ENCODE measurements at places on chromosomes 1 and 21. TPM values are rescaled to one million over a fixed set of nuclear protein-coding genes. Genes with fewer than 3 reads are reported as not detected.

DNA sequence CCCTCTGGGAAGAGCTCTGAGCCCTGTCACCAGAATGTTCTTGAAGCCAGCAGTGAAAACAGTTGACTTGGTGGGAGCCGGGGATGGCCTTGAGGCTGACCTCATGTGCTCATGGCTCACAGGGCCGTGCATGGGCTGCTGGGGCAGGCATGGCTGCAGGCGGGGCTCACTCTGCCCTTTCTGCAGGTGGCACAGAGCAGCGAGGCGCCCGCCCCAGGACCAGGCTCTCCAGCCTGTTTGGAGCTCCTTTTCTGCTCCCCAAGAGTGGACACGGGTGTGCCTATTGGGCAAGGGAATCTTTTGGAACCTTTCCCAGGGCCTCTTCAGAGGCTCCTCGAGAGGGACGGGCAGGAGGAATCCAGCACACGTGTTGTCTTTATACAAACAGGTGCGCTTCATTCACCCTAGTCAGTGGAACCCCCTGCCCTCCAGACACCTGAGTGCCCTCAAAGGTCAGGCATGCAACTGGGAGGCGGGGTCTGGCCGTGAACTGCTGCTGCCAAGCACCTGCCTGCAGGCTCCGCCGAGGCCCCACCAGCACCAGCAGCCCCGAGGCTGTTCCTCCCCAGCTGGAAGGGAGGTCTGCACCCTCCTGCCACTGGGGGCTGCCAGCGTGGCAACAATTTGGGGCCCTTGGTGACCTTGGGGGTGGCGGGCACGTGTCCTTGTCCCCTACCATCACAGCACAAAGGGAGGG, 2.6 kb upstream of the TTC34 start:
- no peaks in the 10 kb centered on the region for H3K4me1 ChIP-seq
- no peak overlapping the region for H3K4me3 ChIP-seq
- H3K27me3 ChIP-seq = no peaks in the 10 kb centered on the region
- no peak for DNase-seq
- no peaks in the 10 kb centered on the region for H3K36me3 ChIP-seq
- H3K27ac ChIP-seq = no peak overlapping the region

- H3K27ac ChIP-seq = no peak overlapping the region
- no peaks in the 10 kb centered on the region for H3K4me1 ChIP-seq
- H3K27me3 ChIP-seq = no peaks in the 10 kb centered on the region
- no peak for DNase-seq
- no peak overlapping the region for H3K4me3 ChIP-seq
- H3K36me3 ChIP-seq = no peaks in the 10 kb centered on the region
Observed at GRCh38 chr1:229869240-229869639, 197.8 kb upstream of the GALNT2 start.

DNA sequence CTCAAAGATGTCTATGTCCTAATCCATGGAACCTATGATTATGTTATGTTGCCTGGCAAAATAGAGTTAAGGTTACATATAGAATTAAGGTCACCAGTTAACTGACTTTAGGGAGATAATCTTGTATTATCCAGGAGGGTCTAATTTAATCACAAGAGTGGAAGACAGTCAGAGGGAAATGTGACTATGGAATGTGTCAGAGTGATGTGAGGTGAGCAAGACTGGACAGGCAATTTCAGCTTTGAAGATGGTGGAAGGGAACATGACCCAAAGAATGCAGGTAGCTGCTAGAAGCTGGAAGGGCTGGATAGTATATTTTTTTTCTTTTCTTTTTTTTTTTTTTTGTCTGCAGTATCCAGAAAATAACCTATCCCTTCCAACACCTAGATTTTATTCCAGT, 241.7 kb upstream of the NEGR1 start:
- no peaks in the 10 kb centered on the region for H3K27me3 ChIP-seq
- no peaks in the 10 kb centered on the region for H3K4me1 ChIP-seq
- DNase-seq = no peak
- no peaks in the 10 kb centered on the region for H3K36me3 ChIP-seq
- no peak overlapping the region for H3K27ac ChIP-seq
- no peak overlapping the region for H3K4me3 ChIP-seq

- H3K4me3 ChIP-seq = no peak overlapping the region
- no peaks in the 10 kb centered on the region for H3K4me1 ChIP-seq
- H3K27me3 ChIP-seq = peaks cover 17% of the 10 kb centered on the region
- no peak for DNase-seq
Observed at GRCh38 chr1:44454704-44455103, 49.6 kb downstream of the RNF220 start.

DNA sequence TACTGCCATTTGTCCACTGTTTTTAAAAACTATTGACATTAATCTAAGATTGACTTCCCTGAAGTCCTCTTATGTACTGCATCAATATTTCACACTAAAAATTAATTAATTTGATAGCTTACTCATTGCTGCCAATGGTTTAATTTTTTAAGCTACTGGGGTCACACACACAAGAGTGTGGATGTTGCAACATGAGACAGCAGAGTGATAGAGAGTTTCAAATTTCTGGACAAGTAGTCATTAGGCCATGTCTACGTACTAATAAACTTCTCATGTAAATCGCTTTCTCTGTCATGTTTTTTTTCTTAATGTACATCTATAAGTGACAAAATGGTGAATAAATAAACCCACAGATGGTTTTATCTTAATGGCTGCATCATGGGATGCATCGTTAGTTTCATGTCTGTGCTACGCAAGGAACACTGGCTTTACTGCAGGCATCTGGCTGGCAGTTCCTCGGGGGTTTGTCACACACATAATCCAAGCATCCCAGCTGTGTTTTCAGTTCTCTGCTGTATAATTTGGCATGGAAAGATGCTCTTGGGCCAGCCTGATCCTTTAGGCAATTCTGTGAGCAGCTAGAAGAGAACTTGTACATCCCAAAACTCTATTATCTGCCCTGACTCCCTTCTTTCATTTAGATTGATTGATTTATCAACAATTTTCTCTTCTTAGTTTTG, 16.4 kb upstream of the CHODL start:
- no peak overlapping the region for H3K4me3 ChIP-seq
- no peak overlapping the region for H3K27ac ChIP-seq
- no peaks in the 10 kb centered on the region for H3K4me1 ChIP-seq
- H3K36me3 ChIP-seq = no peaks in the 10 kb centered on the region
- H3K27me3 ChIP-seq = no peaks in the 10 kb centered on the region
- no peak for DNase-seq

DNA sequence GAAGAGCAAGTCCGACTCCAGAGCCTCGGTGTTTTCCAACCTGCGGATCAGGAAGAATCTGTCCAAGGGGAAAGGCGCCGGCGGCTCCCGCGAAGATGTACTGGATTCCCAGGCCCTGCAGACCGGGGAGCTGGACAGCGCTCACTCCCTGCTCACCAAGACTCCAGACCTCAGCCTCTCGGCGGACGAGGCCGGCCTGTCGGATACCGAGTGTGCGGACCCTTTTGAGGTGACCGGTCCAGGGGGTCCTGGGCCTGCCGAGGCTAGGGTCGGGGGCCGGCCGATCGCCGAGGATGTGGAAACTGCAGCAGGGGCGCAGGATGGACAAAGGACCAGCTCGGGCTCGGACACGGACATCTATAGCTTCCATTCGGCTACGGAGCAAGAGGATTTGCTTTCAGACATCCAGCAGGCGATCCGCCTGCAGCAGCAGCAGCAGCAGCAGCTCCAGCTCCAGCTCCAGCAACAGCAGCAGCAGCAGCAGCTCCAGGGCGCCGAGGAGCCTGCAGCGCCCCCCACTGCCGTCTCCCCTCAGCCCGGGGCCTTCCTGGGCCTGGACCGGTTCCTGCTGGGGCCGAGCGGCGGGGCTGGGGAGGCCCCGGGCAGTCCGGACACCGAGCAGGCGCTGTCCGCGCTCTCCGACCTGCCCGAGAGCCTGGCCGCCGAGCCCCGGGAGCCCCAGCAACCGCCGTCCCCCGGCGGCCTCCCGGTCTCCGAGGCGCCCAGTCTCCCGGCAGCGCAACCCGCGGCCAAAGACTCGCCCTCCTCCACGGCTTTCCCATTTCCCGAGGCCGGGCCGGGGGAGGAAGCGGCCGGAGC, 827 bp downstream of the FMN2 start:
- H3K4me3 ChIP-seq = peak overlapping the region; percentile 89
- peak overlapping the region; percentile 33 for H3K27ac ChIP-seq

GRCh38 chr1:220957233-220957605, 78.0 kb downstream of the HLX start:
- peaks cover 4% of the 10 kb centered on the region for H3K4me1 ChIP-seq
- H3K4me3 ChIP-seq = no peak overlapping the region
- peak overlapping the region; percentile 1 for H3K27ac ChIP-seq
- peak; percentile 98 for DNase-seq
- no peaks in the 10 kb centered on the region for H3K27me3 ChIP-seq

Gene ERMAP
- 5.6 TPM for total RNA-seq

Gene MYOM3
- not detected for total RNA-seq

Gene NEXN
- total RNA-seq = 5.2 TPM

All from IMR-90 (cell line).